ENCODE measurements at places on chromosomes 16 and 17. TPM values are rescaled to one million over a fixed set of nuclear protein-coding genes. Genes with fewer than 3 reads are reported as not detected.

GRCh38 chr16:23182679-23183542 lies at the start of gene SCNN1G:
TSS of gene SCNN1G (plus strand) at chr16:23182745. CDS start at chr16:23186272, 3,527 bp downstream.
- H3K36me3 ChIP-seq: no peaks in the 10 kb centered on the region
- H3K4me1 ChIP-seq: peaks cover 9% of the 10 kb centered on the region
- H3K4me3 ChIP-seq: peak within 1 kb of the TSS; percentile 50
- H3K27ac ChIP-seq: peak within 1 kb of the TSS; percentile 73
- H3K27me3 ChIP-seq: no peaks in the 10 kb centered on the region

DNA sequence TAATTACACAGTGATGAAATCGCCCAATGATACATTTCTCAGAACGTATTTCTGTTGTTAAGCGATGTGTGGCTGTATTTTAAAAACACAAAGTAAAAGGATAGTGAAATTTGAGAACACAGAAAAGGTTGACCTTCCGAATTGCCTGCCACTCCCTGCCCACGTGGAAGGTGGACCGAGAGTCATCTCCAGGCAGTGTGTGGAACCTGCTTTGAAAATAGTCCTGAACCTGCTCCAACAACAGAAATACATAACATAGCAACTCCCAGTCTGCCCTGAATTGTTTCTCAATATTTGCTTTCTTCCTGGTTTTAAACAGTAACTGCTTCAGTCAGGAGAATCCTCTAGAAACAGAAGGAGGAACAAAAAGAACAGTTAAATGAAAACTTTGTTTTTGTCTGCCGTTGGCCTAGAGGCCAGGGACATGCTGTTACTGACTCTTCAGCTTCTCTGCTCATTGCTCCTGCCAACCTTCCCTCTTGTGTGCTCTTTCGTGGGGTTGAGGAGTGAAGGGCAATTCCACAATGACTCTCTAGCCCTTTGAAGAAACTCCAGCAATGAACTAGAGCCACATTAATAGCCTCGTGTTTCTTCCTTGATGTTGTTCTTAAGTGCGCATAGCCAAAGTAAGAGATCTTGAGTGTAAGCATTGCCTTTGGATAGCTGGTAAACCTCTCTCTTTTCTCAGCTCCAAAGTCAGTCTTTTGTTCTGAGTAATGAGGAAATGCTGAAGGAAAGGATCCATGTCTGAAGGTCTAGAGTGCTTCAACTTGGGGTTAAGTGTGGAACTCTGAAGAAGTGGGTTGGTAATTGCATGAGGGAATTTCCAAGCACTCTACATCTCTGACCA lies 452.5 kb upstream of the CCL2 start:
- DNase-seq: peak; percentile 36
- no peaks in the 10 kb centered on the region for H3K4me1 ChIP-seq
- no peak overlapping the region for H3K4me3 ChIP-seq
- no peak overlapping the region for H3K27ac ChIP-seq
- no peaks in the 10 kb centered on the region for H3K36me3 ChIP-seq

The DGKE gene
- 14.9 TPM for total RNA-seq

The TVP23A gene
- not detected for total RNA-seq

The MT3 gene
- not detected for total RNA-seq

DNA sequence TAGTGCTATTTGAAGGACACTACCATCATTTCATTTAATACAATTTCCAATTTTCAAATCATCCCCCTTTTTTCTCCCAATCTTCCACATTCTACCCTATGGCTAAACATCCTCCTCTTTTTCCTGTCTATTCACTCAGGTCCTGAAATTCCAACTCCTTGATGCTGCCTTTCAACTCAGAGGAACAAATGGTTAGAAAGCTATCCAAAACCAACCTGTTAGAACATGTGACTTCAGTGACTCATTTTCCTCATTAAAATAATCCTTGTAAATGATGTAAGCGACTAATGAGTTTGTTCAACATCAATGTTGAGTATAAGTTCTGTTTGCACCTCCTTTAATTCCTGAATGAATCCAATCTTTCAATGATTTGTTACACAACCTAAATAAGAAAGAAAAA lies 5.5 kb downstream of the PSMD12 start:
- H3K4me3 ChIP-seq: no peak overlapping the region
- H3K27ac ChIP-seq: no peak overlapping the region
- peaks cover 8% of the 10 kb centered on the region for H3K4me1 ChIP-seq
- no peak for DNase-seq
- no peaks in the 10 kb centered on the region for H3K27me3 ChIP-seq
- H3K36me3 ChIP-seq: peaks cover 3% of the 10 kb centered on the region

DNA sequence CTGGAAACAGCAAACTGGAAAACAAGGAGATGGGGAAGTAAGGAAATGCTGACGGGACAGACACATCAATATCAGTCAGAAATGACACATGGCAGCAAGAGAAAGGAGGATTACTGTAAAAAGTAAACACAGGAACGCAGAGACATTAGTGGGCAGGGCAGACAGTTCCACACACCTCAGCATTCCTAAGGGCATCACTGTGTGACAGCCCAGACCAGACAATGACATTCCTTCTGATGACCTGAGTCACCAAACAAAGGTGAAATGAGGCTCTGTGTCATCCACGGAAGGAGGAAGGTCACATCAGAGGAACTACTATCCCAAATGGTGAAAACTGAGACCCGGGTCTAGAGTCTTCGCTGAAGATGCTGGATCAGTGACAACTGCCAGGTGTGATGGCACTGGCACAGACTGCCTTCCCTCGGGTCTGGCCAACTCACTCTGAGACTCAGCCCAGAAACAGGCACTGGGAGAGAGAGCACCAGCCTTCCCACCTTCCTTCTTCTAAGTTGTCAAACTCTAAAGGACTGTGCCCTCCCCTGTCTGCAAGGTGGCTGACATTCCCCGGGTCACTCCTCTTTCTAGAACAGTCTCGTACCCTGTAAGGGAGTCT lies 36.7 kb downstream of the TK2 start:
- H3K4me3 ChIP-seq: no peak overlapping the region
- H3K36me3 ChIP-seq: no peaks in the 10 kb centered on the region
- DNase-seq: peak; percentile 32
- no peaks in the 10 kb centered on the region for H3K27me3 ChIP-seq

The DPEP2 gene
- 0.22 TPM for total RNA-seq

The FGF11 gene
- 4.3 TPM for total RNA-seq

The CCDC154 gene
- total RNA-seq: 0.45 TPM

DNA sequence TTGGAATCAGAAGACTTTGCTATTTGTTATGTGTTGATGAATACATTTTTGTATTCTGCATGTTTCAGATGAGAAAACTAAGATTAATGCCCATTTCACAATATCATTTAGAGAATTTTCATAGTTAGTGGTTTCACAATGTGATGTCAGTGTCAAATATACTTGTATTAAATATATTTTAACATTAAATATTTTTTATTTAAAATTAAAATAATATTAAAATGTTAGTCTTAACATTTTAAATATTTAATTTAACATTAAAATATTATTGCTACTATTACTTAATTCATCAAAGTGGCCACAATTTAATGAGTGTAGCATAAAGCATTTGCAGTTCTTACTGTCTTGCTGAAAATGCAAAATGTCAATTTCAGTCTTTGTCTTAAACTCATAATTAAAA lies 478.8 kb downstream of the KCNJ2 start:
- no peaks in the 10 kb centered on the region for H3K27me3 ChIP-seq
- no peak overlapping the region for H3K4me3 ChIP-seq
- no peaks in the 10 kb centered on the region for H3K4me1 ChIP-seq

DNA sequence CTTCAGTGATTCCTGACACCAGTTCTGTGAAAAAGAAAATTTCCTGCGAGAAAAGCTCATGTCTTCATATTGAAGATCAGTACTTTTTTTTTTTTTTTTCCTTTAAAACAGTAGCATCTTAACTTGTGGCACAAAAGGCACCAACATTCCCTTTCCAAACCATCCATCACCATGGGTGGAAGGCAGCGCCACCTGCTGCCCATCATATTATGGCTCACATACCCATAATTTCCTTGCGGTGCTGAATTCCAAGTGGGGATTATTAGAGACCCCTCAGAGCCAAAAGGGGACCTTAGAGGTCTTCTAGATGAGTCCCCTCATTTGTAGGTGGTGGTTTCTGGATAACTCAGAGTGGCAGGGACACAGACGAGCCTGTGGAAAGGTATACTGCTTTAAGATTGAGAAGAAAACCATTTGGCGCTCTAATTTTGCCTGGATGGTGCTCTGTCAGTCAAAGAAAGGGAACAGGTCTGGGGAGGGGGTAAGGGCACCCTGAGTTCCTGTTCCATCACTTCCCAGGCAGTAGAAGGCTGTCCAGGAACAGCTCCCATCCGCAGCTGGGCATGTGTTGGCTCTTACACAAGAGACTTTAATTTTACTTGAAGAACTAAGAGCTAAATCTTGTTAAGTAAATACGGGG lies 7.9 kb upstream of the SOST start:
- no peak overlapping the region for H3K27ac ChIP-seq
- H3K36me3 ChIP-seq: peaks cover 24% of the 10 kb centered on the region
- no peak overlapping the region for H3K4me3 ChIP-seq
- H3K27me3 ChIP-seq: no peaks in the 10 kb centered on the region

DNA sequence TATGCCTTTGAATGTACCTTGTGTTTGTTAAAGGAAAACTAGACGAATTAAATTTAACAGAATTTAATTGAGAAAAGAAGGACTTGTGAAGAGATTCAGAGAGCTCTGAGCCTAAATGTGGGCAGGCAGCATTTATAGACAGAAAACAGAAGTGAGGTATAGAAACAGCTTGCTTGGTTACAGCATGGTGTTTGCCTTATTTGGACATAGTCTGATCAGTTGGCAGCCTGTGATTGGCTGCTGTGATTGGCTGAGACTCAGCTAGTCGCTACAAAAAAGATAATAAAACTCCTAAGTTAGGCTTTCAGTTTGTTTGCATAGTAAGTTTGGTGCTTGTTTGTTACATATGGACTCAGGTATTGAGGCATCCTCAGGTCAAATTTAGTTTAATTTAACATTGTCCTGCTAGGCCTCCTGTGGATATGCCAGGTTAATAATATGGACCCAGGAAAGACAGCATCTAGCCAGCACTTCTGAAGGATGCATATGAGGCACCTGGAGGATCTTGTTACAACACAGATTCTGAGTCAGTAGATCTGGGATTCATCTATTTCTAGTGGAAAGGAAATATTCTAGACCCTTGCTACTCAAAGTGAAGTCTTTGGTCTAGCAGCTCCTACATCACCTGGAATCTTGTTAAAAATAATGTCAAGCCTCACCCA lies 43.4 kb downstream of the SLFN5 start:
- no peaks in the 10 kb centered on the region for H3K27me3 ChIP-seq
- DNase-seq: no peak
- no peaks in the 10 kb centered on the region for H3K36me3 ChIP-seq

The MMP15 gene
- total RNA-seq: 81.1 TPM

- no peaks in the 10 kb centered on the region for H3K36me3 ChIP-seq
- no peak for DNase-seq
- H3K4me1 ChIP-seq: no peaks in the 10 kb centered on the region
- no peak within 1 kb of the TSS for H3K27ac ChIP-seq
Observed at GRCh38 chr17:41101586-41102259, at the start of gene KRTAP4-16. TSS of gene KRTAP4-16 (minus strand) at chr17:41102209. CDS start at chr17:41102209, 0 bp downstream.

The NXPH3 gene
- 1.4 TPM for total RNA-seq

DNA sequence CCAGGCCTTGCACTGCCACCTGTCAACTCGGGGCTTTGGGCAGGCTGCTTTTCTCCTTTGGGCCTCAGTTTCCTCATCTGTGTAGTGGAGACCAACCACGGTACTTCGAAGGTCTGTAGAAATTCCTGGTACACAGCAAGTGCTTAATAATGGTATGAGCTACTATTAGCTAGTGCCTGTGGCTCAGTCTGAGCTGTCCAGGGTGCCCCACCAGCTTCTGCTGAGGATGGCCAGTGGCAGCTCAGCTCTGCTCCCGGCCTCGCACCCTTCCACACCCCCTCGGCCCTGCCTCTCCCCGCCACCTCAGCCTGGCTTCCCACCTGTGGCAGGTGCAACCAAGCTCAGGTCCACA lies 26.2 kb upstream of the PLCG2 start:
- H3K4me1 ChIP-seq: no peaks in the 10 kb centered on the region
- no peaks in the 10 kb centered on the region for H3K27me3 ChIP-seq
- H3K27ac ChIP-seq: peak overlapping the region; percentile 56
- no peak for DNase-seq
- no peak overlapping the region for H3K4me3 ChIP-seq

The MINK1 gene
- total RNA-seq: 30.1 TPM

DNA sequence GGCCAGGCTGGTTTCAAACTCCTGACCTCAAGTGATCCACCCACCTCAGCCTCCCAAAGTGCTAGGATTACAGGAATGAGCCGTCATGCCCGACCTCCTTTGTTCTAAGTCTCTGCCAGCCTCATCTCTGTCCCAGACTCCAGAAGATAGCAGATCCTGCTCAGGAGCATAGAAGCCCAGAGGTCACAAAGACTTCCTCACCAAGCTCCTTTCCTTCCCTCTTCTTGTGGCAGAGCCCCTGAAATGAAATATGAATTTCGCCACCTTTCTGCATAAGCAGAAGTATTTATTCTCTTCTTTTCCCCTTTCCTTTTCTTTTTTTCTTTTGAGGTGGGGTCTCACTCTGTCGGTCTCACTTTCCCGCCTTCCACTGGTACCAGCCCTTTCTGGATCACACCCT lies 11.5 kb upstream of the PIPOX start:
- no peak overlapping the region for H3K27ac ChIP-seq
- H3K4me3 ChIP-seq: no peak overlapping the region

DNA sequence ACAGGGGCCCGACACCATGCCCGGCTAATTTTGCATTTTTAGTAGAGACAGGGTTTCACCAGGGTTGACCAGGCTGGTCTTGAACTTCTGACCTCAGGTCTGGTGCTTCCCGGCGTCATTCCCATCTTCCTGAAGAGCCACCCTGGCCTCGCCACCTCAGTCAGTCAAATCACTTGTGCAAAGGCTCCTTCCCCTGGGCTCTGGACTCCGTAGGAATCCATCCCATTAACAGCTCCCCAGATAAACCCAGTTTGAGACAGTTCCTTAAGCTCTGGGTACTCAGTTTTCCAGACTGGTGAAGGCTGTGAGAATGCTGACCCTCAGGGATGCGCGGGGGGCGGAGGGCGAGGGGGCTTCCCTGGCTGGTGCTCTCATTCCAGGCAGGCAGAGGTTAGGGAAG lies 39.5 kb downstream of the MRM1 start:
- H3K4me1 ChIP-seq: peaks cover 12% of the 10 kb centered on the region
- DNase-seq: no peak
- H3K27me3 ChIP-seq: peaks cover 23% of the 10 kb centered on the region
- H3K36me3 ChIP-seq: no peaks in the 10 kb centered on the region

GRCh38 chr16:26952411-26952810 lies 114.3 kb upstream of the C16orf82 start:
- DNase-seq: no peak
- H3K4me1 ChIP-seq: no peaks in the 10 kb centered on the region
- no peak overlapping the region for H3K27ac ChIP-seq
- H3K4me3 ChIP-seq: no peak overlapping the region
- no peaks in the 10 kb centered on the region for H3K36me3 ChIP-seq
- no peaks in the 10 kb centered on the region for H3K27me3 ChIP-seq

The HOXB7 gene
- total RNA-seq: 2.8 TPM

GRCh38 chr17:41163828-41164227 lies 3.3 kb upstream of the KRTAP4-4 start:
- H3K27me3 ChIP-seq: no peaks in the 10 kb centered on the region
- H3K27ac ChIP-seq: no peak overlapping the region
- H3K4me3 ChIP-seq: no peak overlapping the region
- DNase-seq: no peak

GRCh38 chr16:50305441-50306061 lies 39.2 kb downstream of the ADCY7 start:
- H3K36me3 ChIP-seq: no peaks in the 10 kb centered on the region
- H3K27me3 ChIP-seq: no peaks in the 10 kb centered on the region
- DNase-seq: no peak
- H3K4me1 ChIP-seq: no peaks in the 10 kb centered on the region
- H3K4me3 ChIP-seq: no peak overlapping the region

GRCh38 chr17:48637323-48638260 lies 11.4 kb upstream of the HOXB9 start:
- no peak overlapping the region for H3K27ac ChIP-seq
- H3K4me1 ChIP-seq: peaks cover 4% of the 10 kb centered on the region
- no peak overlapping the region for H3K4me3 ChIP-seq
- no peak for DNase-seq
- H3K27me3 ChIP-seq: peaks cover 78% of the 10 kb centered on the region
- H3K36me3 ChIP-seq: no peaks in the 10 kb centered on the region

The DPEP3 gene
- total RNA-seq: 0.11 TPM

The DEXI gene
- 74.7 TPM for total RNA-seq

Measured in thyroid gland (tissue), 4 donors.